ENCODE measurements at places on chromosomes 1 and 21. TPM values are rescaled to one million over a fixed set of nuclear protein-coding genes. Genes with fewer than 3 reads are reported as not detected.

DNA sequence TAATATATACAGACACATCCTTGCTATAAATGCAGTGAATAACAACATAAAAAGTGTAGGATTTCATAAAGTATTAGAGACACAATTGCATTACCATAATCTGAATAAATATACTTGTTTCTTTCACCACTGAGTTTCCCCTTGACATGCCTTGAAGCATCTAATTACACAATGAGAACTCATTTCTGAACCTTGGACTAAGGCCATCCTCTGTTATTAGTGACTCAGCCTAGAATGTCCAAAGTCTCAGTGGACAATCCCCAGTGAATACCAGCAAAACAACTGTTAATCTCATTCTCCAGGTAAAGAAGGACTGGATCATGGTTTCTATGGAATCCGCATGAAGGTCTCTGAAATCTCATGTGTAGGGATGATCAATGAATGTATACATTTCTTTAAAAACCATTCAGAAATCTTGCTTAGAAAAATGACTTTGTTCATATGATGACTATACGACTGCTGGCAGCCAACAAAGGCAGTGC lies at the start of gene OR2L5:
Gene OR2L5, plus strand, starts transcription at position 432 of the 482 bp plus-strand sequence. CDS start 8,288 bp downstream, outside the sequence.
- no peak for DNase-seq

The CIART gene
- 3.4 TPM for total RNA-seq

GRCh38 chr1:232868793-232869491 lies 63.7 kb downstream of the MAP10 start:
- no peak for DNase-seq

- DNase-seq = no peak
Observed at GRCh38 chr1:51329443-51330325, 678 bp downstream of the TTC39A start.

DNA sequence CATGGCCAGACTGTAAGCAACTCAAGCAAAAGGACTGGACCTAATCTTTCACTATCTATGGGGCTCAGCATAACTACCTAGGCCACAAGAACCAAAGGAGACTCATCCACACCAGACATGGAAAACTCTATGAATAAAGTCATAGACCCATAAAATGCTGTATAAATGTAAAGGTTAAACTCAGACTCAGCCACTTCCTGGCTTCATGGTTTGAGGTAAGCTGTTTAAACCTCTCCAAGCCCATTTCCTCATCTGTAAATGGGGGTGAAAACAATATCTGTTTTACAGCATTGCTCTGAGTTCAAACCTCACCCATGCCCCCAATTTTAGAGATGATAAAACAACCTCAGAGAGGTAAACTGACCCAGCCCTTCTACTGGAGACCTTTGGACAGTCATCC lies 4.0 kb upstream of the SMIM12 start:
- no peak for DNase-seq

- DNase-seq = peak; percentile 83
Observed at GRCh38 chr1:160629286-160630210, 17.3 kb downstream of the SLAMF1 start.

DNA sequence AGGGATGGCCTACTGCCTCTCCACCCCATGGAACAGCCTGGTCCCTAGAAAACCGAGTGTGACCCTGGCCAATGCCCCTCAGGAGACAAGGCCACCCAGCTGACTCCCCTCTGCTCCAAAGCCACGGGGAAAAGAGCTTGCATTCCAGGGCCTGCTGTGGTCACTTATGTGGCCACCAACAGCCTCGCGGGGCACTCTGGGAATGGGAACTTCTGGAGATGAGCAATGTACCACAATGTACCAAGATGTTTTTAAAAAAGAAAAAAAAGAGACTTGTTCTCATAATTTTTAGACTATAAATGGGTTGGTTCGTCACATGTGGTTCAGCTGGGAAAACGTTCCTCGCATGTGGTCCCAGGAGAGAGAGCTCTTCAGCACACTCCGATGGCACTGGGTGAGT lies 62.8 kb downstream of the SLC66A1 start:
- no peak for DNase-seq

- no peak for DNase-seq
Observed at GRCh38 chr1:165631342-165632151, 513 bp downstream of the MGST3 start.

GRCh38 chr1:215631489-215631888 lies 64.4 kb downstream of the KCTD3 start:
- DNase-seq = no peak

The DNAH14 gene
- 31.9 TPM for total RNA-seq

Measured in thymus (tissue), 14 donors.